ENCODE measurements at places on chromosomes 11 and 22.

DNA sequence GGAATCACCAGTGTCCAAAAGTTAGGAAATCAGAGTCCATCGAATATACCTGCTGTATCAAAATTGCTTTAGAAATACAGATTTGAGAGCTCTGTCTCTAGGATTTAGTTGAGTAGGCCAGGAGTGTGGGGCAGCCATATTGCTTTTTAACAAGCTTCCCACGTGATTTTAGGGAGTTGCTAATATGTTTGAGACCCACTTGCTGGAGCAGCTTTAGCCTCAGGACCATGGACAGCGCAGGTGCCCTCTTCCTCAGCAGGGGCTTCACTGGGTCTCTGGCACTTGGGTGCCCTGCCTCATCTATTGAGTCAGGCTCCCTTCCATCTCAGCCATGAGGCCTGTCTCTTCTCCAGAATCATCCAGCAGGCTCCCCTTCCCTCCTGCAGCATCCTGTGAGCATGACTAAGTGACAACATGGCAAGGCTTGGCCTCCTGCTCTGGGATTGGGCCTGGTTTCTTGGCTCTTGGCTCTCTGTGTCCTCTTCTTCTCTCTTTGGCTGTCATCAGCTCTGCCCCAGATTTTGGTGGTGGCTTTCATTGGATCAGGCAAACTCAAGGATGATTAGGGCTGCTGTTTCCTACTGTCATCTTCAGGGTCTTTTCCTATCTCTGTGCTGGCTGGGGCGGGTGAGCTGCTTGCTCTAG, 70.0 kb downstream of the SGSM1 start:
- DNase-seq: peak; percentile 30

GRCh38 chr11:116835042-116835772, 2.2 kb downstream of the APOA1 start:
- peak; percentile 78 for DNase-seq

- DNase-seq: no peak
Measured at GRCh38 chr11:20775331-20775730, 105.9 kb downstream of the NELL1 start.

GRCh38 chr11:44570411-44571155, 5.1 kb downstream of the CD82 start:
- DNase-seq: no peak

DNA sequence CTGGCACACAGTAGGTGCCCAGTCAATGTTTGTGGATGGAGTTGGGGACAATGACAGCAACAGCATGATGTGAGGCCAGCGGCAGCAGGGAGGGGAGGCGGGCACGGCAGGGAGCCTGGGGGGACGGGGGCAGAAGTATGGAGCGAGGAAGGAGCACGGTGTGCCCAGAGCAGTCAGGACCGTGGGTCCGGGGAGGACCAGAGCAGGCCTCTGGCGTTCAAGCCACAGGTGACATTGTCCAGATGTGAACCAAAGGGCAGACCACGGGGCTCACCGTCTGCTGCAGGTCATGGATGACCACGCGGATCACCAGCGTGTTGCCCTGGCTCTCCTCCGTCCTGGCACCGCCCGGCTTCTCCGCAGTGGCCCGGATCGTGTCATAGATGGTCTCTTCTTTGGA, 105.5 kb downstream of the SHANK2 start:
- no peak for DNase-seq

DNA sequence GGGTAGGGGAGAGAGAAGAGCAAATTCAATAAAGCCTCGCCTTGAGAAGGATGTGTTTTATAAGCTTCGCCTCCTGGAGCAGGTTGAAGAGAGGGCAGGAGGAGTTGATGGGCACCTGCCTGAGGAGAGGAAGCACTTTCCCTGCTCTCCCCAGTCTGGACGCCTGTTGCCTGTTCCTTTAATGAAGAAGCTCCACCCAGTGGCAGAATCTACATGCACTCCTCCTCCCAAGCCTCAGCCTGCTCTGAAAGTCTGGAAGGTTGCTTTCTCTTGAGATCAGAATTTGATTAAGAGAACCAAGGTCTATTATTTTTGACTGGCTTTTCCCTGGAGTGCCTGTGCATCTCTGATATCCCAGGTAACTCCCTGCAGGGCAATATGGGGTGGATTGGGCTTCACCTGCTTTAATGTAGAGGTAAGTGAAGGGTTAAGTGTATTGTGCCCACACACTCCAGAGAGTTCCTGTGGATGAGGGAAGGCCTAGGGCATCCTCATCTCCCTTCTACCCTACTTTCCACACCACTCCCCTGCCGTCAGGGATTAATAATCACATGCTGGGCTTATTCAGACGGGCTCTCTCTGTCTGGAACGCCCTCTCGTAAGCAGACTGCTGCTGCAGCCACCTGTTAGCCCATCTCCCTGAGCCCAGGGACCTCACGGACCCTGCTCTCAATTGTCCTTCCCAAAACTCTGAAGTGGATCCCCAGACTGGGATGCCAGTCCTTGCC, 22.3 kb downstream of the NTM start:
- DNase-seq: peak; percentile 45

DNA sequence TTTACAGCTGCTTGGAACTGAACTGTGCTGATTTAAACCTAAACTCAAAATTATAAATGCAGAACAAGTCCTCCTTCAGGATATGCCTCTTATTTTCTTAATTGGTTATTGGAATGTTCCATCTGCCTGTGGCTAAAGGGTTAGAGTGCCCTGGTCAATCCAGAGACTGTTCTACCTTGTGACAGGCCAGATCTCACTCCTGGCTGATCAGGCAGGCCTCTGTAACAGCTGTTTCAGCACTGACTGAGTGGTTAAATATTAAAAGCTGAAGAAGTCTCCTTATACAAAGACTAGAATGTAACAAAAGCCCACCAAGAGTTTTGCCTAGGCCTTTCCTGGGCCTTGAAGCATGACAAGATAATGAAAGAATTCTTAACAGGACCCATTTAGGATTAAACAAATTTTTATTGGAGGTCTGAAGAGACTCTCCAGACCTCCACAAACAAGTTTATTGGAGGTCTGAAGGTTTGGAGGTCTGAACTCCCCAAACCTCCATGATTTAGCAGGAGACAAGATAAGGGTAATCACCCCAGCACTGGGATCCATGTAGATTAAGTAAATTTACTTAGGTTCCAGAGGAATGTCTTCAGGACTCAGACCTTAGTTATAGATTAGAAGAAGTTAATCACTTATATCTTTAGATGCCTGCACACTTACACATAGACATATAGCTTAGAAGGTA, 35.8 kb downstream of the TMPRSS5 start:
- no peak for DNase-seq

DNA sequence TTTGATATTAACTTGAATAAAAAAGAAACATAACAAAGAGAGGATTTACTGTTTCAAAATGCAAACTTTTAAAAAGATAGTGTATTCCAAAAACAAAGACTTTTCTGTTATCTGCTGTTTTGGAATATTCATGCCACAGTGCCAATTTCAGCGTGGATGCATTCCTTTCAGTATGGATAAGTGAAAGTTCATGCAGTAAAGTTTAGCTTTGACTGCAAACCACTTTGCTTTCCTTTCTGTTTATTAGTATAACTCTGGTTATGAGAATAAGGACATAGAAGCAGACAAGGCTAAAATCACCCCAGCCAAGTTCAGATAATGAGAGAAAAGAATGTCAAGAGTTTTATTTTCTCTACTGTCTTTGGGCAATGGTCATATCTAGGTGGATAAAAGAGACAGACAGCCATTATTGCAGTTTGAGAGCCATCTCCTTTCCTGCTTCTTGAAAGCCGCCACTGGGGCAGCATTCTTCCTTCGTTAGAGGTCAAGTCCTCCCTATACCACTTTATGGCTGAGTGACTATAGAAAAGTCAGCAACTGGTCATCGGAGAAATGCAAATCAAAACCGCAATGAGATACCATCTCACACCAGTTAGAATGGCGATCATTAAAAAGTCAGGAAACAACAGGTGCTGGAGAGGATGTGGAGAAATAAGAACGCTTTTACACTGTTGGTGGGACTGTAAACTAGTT, 82.4 kb upstream of the BLID start:
- no peak for DNase-seq

GRCh38 chr11:3193373-3194015, 25.1 kb downstream of the MRGPRG start:
- no peak for DNase-seq

DNA sequence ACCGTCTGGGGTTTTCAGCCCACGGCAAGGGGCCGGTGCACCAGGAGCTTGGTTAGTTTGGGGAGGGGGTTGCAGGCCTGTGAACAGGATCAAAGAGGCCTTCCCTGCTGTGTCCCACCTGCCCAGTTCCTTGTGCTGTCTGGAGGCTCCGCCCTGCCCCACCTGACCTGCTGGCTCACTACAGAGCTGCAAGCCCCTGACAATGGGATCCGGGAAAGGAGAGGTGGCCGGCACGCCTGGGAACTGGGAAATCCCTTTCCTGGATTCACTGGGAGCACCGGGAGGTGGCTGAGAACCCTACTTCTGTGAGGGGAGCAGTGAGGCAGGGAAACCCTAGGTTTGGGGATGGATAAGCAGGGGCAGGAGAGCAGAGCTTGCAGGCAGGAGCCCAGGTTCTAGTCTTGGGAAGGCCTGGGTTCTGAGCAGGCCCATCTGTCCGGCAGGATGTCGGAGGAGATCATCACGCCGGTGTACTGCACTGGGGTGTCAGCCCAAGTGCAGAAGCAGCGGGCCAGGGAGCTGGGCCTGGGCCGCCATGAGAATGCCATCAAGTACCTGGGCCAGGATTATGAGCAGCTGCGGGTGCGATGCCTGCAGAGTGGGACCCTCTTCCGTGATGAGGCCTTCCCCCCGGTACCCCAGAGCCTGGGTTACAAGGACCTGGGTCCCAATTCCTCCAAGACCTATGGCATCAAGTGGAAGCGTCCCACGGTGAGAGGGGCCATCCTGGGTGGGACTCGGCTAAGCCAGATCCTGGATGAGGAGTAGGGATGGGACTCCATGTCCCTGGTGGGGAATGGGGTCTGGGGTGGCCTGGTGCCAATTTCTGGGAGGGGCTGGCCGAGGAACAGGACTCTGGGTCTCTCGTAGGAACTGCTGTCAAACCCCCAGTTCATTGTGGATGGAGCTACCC, 786 bp downstream of the CAPN1 start:
- DNase-seq: no peak

- DNase-seq: no peak
Measured at GRCh38 chr22:42170946-42171345, 40.3 kb upstream of the CYP2D6 start.

- no peak for DNase-seq
Measured at GRCh38 chr11:59463190-59463641, 6.5 kb downstream of the OR4D6 start.

DNA sequence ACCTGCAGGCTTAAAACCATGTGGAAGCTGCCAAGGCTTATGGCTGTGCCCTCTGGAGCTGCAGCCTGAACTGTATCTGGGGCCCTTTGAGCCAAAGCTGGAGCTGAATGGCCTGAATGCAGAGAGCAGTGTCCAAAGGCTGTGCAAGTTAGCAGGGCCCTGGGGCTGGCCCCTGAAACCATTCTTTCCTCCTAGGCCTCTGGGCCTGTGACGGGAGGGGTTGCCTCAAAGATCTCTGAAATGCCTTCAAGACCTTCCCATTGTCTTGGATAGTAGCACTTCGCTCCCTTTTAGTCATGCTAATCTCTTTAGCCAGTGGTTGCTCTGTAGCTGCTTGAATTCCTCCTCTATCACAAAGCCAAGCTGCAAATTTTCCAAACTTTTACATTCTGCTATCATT, 12.8 kb upstream of the IFTAP start:
- no peak for DNase-seq

GRCh38 chr22:38187413-38188212, 6.0 kb upstream of the PLA2G6 start:
- DNase-seq: no peak

DNA sequence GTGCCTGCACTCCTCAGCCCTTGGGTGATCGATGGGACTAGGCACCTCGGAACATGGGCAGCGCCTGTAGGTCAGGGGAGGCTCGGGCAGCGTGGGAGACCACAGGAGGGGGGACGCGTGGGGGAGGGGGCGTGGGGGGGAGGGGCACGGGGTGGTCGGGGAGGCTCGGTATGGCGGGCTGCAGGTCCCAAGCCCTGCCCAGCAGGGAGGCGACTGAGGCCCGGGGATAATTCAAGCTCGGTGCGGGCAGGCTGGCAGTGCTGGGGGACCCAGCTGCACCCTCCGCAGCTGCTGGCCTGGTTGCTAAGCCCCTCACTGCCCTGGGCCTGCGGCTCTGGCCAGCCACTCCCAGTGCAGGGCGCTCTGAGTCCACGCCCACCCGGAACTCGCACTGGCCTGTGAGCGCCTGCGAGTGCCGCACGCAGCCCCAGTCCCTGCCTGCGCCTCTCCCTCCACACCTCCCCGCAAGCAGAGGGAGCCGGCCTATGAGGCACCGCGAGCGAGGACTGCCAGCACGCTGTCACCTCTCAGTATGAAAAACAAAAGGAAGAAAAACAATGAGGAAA, 1698.3 kb upstream of the RAG2 start:
- DNase-seq: no peak

DNA sequence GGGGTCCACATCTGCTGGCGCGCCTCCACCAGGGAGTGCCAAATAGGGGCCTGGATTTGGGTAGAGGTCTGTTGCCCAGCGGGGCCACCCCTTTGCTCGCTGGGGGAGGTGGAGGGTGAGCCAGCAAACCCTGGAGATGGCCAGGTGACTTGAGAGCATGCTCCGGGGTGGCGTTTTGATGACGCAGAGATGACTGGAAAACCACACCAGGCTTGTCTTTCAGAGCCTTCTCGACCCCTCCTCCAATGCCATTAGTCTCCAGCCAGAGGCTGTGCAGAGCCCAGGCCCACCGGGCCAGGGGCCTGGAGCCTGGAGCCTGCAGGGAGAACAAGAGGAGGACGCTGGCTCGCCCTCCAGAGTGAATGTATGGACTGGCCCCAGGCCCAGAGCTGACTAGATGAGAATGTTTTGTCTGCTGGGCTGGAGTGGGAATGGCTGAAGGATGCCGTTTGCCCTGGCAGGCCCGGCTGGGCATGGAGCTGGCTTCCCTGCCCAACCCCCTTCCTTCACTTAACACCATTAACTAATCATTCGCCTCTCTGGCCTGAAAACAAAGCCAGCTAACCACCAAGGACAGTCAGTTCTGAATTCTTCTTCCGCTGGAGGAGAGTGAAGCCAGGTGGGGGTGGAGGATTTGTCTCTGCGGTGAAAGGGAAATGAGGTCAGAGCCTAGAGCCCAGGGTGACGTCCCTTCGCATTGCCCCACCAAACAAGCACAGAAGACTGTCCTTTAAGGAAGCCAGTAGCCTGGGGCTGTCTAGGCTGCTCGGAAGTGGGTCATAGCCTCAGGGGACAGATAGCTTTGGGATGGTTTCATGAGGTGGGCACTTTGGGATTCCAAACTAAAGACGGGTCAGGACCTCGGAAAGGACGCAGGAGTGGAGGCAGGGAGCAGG, 1.6 kb upstream of the MCAM start:
- DNase-seq: peak; percentile 76

- DNase-seq: peak; percentile 72
Measured at GRCh38 chr22:29901354-29901753, 18.4 kb downstream of the MTMR3 start.

Measured in MV-4-11 (cell line).